ENCODE measurements at places on chromosomes 13 and 19. TPM values are rescaled to one million over a fixed set of nuclear protein-coding genes. Genes with fewer than 3 reads are reported as not detected.

DNA sequence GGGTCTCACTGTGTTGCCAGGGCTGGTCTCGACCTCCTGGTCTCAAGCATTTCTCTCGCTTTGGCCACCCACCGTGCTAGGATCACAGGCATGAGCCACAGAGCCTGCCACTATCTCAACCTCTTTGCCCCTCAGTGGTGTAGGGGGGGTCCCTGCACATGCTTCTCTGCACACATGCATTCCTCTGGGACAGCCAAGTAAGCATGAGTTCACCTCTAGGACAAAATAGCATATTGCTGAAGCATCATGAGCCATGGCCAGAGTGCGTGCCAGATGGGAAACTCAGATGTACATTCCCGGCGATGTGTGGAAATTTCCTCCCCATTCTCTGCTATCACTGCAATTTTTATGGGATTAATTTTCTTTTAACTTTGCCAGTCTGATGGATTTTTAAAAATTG lies 23.1 kb downstream of the CHAF1A start:
- H3K4me3 ChIP-seq, result no peak overlapping the region
- H3K27ac ChIP-seq, result no peak overlapping the region
- H3K27me3 ChIP-seq, result no peaks in the 10 kb centered on the region

- H3K4me1 ChIP-seq, result no peaks in the 10 kb centered on the region
- H3K4me3 ChIP-seq, result no peak overlapping the region
- H3K27me3 ChIP-seq, result no peaks in the 10 kb centered on the region
- DNase-seq, result no peak
- no peaks in the 10 kb centered on the region for H3K36me3 ChIP-seq
Measured at GRCh38 chr13:100454876-100455275, 133.7 kb downstream of the GGACT start.

GRCh38 chr13:24995225-24995804 lies 100.6 kb upstream of the PABPC3 start:
- no peak overlapping the region for H3K27ac ChIP-seq
- H3K4me1 ChIP-seq, result no peaks in the 10 kb centered on the region
- peak; percentile 42 for DNase-seq
- H3K36me3 ChIP-seq, result no peaks in the 10 kb centered on the region

DNA sequence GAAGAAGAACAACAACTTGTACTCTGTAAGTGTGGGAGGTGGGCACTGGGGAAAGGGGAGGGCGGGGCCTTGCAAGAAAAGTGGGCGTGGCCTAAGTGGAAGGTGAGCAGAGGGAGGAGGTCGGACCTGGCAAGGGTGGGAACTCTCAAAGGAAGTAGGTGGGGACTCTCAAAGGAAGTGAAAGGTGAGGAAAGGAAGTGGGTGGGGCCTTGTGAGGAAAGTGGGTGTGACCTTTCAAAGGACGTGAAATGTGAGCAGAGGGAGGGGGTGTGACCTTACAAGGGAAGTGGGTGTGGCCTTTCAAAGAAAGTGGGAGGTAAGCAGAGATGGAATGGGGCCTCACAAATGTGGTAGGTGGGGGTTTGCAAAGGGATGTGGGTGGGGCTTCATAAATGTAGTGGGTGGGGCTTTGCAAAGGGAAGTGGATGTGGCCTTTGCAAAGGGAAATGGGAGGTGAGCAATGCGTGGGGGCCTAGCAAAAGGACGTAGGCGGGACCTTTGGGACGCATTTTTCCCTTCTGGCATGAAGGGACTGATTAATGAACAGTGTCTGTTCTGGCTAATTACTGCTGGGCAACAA lies 25.9 kb downstream of the ACSBG2 start:
- no peak overlapping the region for H3K27ac ChIP-seq
- H3K4me1 ChIP-seq, result peaks cover 13% of the 10 kb centered on the region
- no peaks in the 10 kb centered on the region for H3K36me3 ChIP-seq
- no peak overlapping the region for H3K4me3 ChIP-seq
- H3K27me3 ChIP-seq, result no peaks in the 10 kb centered on the region
- no peak for DNase-seq

DNA sequence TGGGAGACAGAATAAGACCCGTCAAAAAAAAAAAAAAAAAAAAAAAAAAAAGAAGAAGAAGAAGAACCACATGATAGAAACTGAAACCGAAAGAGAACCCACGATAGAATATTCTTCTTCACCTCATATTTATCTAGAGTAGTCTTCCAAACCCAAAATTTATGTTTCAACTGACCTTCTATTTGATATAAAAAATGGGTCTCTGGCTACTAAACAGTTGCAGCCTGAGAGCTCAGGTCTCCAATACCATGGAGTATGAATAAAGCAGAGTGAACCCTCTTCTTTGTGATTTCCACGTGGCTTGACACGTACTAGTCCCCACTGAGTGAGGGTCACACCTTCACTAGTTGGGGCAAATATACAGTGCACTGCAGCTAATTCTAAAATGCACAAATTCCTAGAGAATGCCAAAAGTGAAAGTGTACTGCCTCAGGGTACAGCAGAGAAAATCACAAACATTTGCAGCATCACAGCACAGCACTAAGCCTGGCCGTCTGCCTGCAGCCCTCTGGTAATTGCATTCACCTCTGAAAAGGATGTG lies 30.8 kb upstream of the RFC3 start:
- H3K4me1 ChIP-seq, result peaks cover 13% of the 10 kb centered on the region
- H3K27me3 ChIP-seq, result no peaks in the 10 kb centered on the region
- H3K36me3 ChIP-seq, result no peaks in the 10 kb centered on the region
- peak; percentile 58 for DNase-seq
- H3K27ac ChIP-seq, result peak overlapping the region; percentile 64
- H3K4me3 ChIP-seq, result peak overlapping the region; percentile 67

DNA sequence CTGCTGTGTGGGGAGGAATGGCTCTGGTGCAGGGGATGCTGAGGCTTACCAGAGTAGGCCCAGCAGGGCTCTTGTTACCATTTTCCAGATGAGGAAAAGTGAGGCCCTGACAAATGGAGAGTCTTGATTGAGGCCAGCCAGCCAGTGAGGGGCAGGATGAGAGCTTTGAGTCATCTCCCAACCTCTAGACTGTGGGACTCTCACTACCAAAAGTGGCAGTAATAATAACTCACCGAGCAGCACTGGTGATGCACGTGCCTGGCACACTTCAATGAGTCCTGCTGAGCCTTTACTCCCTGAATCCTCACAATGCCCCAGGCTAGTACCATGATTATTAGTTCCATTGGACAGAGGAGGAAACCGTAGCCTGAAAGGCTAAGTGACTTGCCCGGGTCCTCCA lies 7.8 kb downstream of the CIC start:
- H3K27ac ChIP-seq, result no peak overlapping the region
- peaks cover 78% of the 10 kb centered on the region for H3K4me1 ChIP-seq

DNA sequence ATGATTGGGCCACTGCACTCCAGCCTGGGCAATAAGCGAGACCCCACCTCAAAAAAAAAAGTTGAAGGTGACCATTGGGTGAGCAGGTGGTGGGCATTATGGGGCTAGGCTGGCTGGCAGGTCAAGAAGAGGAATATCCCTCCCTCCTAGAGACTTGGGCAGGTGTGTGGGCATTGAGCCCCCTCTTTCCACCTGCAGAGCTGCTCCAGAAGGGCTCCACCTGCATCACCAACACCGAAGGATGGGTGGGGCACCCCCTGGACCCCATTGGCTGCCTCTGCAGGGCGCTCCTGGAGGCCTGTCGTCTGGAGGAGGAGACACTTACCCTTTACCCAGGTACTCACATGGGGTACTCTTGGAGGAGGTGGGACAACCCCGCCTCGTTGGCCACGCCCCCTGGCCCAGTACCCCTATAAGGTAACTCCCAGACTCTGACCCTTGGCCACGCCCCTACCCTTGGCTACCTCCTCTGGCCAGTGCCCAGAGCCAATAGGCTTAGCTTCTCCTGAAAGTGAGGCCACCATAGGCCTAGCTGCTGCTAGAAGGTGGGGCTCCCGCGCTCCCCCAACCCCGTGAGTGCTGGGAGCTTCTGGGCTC lies 21.9 kb downstream of the ZSWIM4 start:
- H3K4me3 ChIP-seq, result peak overlapping the region; percentile 12
- no peak overlapping the region for H3K27ac ChIP-seq
- no peaks in the 10 kb centered on the region for H3K27me3 ChIP-seq
- no peak for DNase-seq
- H3K4me1 ChIP-seq, result peaks cover 4% of the 10 kb centered on the region

DNA sequence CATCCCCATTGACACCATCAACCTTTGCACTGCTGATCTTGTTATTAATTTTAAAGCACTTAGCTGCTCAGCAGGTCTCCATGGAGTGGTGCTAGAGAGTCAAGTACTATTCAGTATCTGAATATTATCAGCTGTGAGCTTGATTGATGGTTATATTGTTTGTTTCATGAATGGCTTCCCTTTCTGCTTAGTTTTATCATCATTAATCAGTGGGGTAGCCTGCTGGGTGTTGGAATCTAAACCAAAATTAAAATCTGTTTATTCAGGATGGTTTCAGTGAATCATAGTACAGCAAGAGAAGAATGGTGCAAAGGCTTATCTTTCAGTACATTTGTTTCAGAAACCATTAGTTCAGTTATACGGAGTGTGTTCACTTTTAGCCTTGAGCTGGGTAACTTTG lies 42.5 kb upstream of the SCEL start:
- no peak overlapping the region for H3K27ac ChIP-seq
- no peaks in the 10 kb centered on the region for H3K27me3 ChIP-seq
- no peaks in the 10 kb centered on the region for H3K36me3 ChIP-seq
- no peak overlapping the region for H3K4me3 ChIP-seq

- no peak for DNase-seq
Measured at GRCh38 chr13:83765796-83766195, 116.5 kb downstream of the SLITRK1 start.

- DNase-seq, result no peak
- no peak overlapping the region for H3K27ac ChIP-seq
- H3K36me3 ChIP-seq, result no peaks in the 10 kb centered on the region
- no peak overlapping the region for H3K4me3 ChIP-seq
Measured at GRCh38 chr13:110463871-110464510, 97.5 kb downstream of the RAB20 start.

- H3K27me3 ChIP-seq, result peaks cover 11% of the 10 kb centered on the region
- no peak within 1 kb of the TSS for H3K27ac ChIP-seq
- no peak within 1 kb of the TSS for H3K4me3 ChIP-seq
- no peaks in the 10 kb centered on the region for H3K4me1 ChIP-seq
- DNase-seq, result no peak
- H3K36me3 ChIP-seq, result no peaks in the 10 kb centered on the region
Measured at GRCh38 chr19:15897738-15898276, at the start of gene CYP4F2. Gene CYP4F2 (minus strand): TSS chr19:15898074. CDS start chr19:15897611, 463 bp downstream.

DNA sequence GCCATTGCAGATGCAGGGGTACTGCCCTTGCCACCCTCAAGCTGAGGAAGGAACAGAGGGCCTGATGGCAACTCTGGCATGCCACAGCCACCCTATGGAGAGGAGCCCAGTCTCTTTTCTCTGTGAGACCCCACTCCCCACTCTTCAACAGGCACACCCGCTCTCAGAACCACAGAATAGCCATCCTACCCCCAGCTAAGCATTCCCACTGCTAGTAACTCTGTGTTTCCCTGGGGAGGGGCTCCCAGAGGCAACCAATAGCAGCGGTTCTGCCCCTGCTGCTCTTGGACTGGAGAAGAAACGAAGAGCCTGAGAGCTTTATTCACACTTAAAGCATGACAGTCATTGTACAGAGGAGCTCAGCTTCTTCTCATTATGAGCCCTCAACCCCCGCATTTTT lies 49.3 kb downstream of the UBL3 start:
- DNase-seq, result no peak
- no peaks in the 10 kb centered on the region for H3K27me3 ChIP-seq
- no peak overlapping the region for H3K27ac ChIP-seq
- peaks cover 11% of the 10 kb centered on the region for H3K4me1 ChIP-seq

DNA sequence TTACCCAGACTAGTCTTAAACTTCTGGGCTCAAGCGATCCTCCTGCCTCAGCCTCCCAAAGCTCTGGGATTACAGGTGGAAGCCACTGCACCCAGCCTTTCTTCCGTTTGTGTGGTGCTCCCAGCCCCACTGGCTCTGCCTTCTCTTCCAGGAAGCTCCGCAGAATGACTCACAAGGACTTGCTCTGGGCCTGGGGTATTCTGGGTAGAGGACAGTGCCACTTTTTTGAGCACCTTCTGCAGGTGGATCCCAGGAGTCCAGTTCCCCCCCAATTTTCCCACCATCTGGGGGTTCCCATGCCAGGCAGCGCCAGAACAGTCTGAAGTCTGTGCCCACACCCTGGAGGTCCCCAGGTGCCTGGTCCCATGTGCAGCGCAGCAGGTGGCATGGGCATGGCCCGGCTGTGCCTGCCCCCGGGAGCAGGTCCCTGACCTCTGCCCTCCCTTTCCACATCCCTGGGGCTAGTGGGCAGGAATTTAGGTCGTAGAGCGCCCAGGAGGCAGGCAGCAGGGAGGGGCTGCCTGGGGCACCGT lies 1.6 kb downstream of the REEP6 start:
- peaks cover 3% of the 10 kb centered on the region for H3K27me3 ChIP-seq
- peaks cover 23% of the 10 kb centered on the region for H3K4me1 ChIP-seq
- H3K36me3 ChIP-seq, result no peaks in the 10 kb centered on the region
- no peak overlapping the region for H3K27ac ChIP-seq
- no peak for DNase-seq
- H3K4me3 ChIP-seq, result no peak overlapping the region

DNA sequence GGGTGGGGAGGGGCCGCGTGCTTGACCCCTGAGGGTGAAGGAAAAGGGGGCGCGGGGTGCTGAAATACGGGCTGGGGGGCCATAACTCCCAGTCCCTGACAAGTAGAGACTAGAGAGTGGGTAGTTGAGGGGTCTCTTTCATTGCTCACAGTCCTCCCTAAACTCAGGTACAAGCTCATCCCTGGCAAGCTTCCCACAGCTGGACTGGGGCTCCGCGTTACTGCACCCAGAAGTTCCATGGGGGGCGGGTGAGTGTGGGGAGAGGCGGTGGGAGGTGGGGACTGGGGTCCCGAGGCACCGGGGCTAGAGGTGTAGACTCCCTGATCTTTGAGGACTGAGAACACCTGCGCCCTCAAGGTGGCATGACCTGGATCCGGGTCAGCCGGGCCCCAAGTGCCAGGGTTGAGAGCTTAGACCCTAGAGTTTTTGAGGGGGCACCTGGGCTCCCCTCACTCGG lies 1.3 kb downstream of the ETV2 start:
- H3K4me1 ChIP-seq, result peaks cover 52% of the 10 kb centered on the region
- H3K27ac ChIP-seq, result peak overlapping the region; percentile 55

GRCh38 chr19:39167461-39168257 lies 29.1 kb upstream of the NCCRP1 start:
- H3K27ac ChIP-seq, result no peak overlapping the region
- no peak for DNase-seq
- H3K27me3 ChIP-seq, result no peaks in the 10 kb centered on the region

DNA sequence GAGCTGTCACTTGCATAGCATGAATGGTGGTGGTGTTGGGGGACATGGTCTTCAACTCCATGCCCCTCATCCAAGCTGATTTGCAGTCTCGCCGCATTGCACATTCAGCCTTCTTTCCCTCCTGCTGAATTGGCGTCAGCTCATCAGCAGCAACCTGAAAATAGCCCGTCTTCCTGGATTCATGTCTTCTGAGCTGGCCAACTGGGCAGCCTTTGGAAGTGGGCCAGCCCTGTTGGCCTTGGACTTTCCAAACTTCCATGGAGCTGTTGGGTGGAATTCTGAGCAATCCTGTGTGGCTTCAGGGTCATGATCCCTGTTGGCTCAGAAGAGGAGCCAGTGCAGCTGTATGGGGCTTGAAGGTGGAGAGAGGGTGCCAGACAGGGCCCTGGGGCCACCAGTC lies 68.8 kb downstream of the ZNF536 start:
- H3K27me3 ChIP-seq, result no peaks in the 10 kb centered on the region
- no peak for DNase-seq
- no peak overlapping the region for H3K27ac ChIP-seq
- no peaks in the 10 kb centered on the region for H3K36me3 ChIP-seq

Gene IL17D
- 0.47 TPM for total RNA-seq

Gene KIR2DL1
- not detected for total RNA-seq

Gene CNN2
- 318 TPM for total RNA-seq

Gene WDR87
- total RNA-seq, result not detected

Gene S1PR5
- 0.55 TPM for total RNA-seq

Gene TFDP1
- total RNA-seq, result 20.0 TPM

Gene SIAH3
- total RNA-seq, result 1.3 TPM

Gene MISP3
- total RNA-seq, result 0.49 TPM

Measured in CD4-positive, alpha-beta T cell (primary cell).